ENCODE measurements at places on chromosomes 3 and 15.

DNA sequence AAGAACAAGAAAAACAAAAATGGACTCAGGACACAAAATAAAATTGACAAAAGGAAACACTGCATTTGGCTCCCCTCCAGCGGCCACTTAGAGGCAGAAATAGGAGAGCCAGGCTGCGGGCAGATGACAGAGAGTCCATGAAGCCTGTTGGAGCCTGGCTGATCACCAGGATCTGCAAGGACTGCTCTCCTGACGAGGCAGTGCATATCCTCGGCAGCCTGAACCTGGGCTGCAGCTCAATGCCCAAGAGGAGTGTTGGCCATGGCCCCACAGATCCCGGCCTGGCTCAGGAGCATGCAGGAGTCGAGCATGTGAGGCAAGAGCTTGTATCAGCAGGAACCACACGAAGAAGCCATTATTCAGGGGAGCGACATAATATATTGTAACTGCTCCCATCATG lies 199.8 kb downstream of the STT3B start:
- DNase-seq = no peak

DNA sequence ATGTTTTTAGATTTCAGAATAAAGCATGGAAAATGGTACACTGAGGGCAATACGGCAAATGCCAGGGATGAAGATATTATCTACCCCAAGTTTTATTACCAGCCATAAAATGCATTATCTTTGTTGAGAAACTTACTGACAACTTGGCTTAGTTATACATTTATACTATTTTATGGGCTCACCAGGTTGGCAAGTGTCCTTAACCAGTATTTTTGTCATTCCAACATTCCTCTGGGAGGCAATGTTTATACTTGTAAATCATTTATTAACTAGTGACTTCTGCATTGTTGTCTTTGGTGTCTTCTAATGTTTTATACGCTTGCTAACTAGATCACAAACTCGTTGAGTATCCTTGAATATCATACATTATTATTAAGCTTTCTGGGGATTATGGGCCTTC lies 18.0 kb upstream of the ADGRG7 start:
- DNase-seq = no peak

DNA sequence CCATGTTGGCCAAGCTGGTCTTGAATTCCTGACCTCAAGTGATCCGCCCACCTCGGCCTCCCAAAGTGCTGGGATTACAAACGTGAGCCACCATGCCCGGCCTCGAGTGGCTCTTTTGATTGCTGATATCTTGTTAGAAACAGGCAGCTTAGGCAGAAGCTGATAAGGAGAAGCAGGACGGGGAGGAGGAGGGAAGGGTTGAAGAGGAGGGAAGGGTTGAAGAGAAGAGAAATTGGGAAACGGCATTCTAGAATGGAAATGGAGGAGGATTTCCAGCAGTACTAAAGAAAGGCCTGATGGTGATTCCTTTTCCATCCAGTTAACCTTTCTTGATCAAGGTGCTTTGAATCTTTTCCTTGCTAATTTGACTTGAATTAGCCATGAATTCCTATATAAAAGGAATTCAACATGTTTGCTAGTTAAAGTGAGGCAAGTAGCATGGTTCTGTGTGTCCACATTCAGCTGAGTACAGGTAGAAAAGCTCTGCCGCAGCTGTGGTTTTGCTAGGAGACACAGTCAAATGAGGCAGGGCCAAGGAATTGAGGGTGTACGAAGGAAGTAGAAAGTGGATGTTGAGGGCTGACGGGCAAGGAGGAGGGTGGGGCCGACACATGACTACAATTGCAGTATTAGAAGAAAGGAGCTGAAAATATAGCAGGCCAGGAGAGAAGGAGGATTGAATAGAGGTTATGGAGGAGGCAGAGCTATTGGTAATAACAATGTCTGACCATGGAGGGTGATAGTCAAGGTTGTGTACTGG lies 27.2 kb upstream of the ATP1B3 start:
- DNase-seq = no peak

DNA sequence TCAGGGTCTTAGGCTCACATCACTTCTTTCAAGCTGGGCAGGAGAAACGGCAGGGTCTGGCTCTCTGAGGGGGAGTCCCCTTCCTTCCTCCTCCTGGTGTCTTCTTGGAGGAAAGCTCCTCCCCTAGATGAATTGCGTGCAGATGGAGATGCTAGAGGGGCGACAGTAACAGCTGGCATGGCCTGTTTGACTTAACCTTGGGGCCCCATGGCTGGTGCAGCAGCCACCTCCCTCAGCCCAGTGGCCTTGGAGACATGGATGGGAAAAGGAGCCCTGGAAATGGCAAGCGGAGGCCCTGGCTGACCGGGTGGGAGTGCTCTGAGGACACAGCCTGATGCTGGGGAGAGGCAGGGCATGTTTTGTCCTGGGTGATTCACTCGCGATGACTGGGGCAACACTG lies 20.2 kb downstream of the PAK6 start:
- no peak for DNase-seq

GRCh38 chr15:63599401-63600000 lies 2.3 kb downstream of the FBXL22 start:
- DNase-seq = no peak

GRCh38 chr3:180180795-180181194 lies 144.1 kb upstream of the PEX5L start:
- no peak for DNase-seq

DNA sequence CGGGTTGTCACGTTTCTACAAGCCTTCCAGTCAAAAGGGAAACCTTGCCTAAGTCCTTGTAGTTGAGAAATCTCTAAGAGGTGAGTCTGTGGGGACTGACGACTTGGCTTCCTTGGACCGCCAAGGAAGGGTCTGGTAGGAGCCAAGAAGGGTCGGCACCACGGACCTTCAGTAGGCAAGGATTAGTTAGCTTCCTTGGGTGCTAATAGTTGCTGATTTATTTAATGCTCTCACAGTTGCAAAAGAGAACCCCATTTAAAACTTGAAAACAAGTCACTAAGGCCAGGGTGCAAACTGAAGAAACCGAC lies 361 bp upstream of the LCMT2 start:
- DNase-seq = no peak
